ENCODE measurements at places on chromosomes 3 and 15. TPM values are rescaled to one million over a fixed set of nuclear protein-coding genes. Genes with fewer than 3 reads are reported as not detected.

The SRGAP3 gene
- 8.3 TPM for total RNA-seq

GRCh38 chr3:195221015-195221853, 49.7 kb downstream of the XXYLT1 start:
- no peak for DNase-seq

The IQCF5 gene
- not detected for total RNA-seq

The P2RY1 gene
- 14.0 TPM for total RNA-seq

DNA sequence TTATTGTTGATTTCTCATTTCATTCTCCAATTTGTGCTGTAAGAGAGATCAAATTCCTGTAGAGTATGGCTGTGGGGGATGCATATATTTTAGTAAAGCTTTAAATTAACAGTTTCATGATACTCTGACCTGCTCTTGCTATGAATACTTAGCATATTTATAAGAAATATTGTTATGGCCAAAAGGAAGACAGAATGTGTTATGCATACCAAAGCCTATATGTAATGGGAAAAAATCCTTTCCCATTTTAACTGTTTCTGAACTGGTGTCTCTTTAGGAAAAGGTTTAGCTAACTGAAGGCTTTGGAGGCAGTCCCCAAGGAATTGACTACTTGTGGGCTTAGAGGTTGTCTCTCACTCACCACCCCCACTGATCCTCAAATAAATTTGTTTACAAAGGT, 59.2 kb downstream of the CADPS start:
- no peak for DNase-seq

- no peak for DNase-seq
Observed at GRCh38 chr3:105715372-105715771, 153.4 kb downstream of the CBLB start.

GRCh38 chr3:73759297-73759711, 134.6 kb upstream of the PDZRN3 start:
- DNase-seq, result peak; percentile 27

The ATP10A gene
- total RNA-seq, result 1.4 TPM

DNA sequence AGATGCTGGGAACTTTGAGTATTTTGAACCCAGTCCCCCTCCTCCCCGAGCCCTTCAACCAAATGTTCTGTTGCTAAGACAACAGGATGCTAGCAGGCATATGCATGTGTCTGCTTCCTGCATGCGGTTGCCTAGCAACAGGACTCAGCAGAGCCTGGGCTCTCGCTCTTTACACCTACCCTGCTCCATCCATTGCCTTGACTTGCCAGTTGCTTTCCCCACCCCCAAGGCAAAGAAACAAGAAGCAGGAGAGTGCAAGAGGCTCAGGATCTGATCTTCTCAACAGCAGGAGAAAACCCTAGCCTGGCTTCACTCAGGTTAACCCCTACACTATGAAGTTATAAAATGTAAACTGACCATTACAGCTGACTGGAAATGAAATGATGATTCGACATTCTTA, 393.0 kb downstream of the IGSF11 start:
- peak; percentile 33 for DNase-seq

DNA sequence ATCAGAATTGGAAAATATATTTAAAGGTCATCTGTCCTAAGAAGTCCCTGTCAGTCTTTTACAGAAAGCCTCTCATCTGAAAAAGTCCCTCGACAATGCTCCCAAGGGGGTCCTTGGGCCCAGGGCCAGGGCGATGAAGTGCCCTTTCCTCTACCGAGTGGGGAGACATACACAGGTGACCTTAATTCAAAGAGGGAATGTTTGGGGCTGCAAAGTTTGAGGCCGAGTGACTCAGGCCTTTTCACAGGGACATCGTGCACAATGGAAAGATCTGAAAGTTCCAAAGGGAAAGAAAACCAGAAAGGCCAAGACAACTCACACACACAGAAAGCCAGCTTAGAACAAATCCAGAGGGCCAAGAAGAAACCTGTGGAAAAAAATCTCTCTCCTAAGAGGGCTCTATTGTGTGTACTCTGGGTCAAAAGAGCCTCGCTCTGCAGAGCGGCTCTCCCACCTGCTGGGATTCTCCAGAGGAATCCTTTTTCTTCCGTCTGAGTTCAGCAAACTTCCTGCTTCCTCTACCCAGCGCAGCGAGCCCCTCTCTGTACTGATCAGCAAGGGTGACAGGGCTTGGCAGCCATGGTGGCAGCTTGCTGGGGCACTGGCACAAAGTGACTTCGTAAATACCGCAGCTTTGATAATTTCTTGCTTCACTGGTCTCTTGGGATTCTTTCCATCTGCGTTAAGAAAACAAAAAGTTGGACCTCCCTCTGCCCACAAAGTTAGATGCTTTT, 259.1 kb downstream of the OPA1 start:
- no peak for DNase-seq

The NTRK3 gene
- total RNA-seq, result 4.9 TPM

The NFKBIZ gene
- total RNA-seq, result 182 TPM

The MB21D2 gene
- total RNA-seq, result 23.0 TPM

- DNase-seq, result no peak
Observed at GRCh38 chr3:166100730-166101129, 263.5 kb upstream of the BCHE start.

- DNase-seq, result no peak
Observed at GRCh38 chr15:74978503-74978902, 16.9 kb upstream of the SCAMP5 start.

GRCh38 chr15:88622605-88622975, 1.4 kb downstream of the AEN start:
- no peak for DNase-seq

The SLC6A1 gene
- 5.7 TPM for total RNA-seq

- DNase-seq, result no peak
Observed at GRCh38 chr3:189275852-189276251, 104.1 kb downstream of the TPRG1 start.

- DNase-seq, result no peak
Observed at GRCh38 chr3:155453512-155453911, 160.0 kb upstream of the STRIT1 start.

DNA sequence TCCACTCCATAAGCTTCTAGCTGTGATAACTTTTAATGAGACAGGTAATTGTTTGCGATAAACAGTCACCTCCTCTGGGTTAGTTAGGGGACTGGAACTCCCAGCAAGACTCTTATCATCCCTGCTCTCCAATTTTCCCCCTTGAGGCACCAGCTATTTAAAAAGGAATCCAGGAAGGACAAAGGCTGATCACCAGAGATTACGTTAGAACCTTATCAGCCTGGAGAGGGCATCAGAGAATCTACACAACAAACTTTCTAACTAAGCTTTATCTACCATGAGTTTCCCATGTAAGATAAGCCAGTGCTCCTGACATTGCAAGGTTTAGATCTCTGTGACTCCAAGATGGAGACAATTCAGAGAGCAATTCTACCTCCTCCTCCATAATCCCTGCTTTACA, 31.3 kb downstream of the GPR176 start:
- peak; percentile 12 for DNase-seq
